ENCODE measurements at places on chromosomes 2 and 18. TPM values are rescaled to one million over a fixed set of nuclear protein-coding genes. Genes with fewer than 3 reads are reported as not detected.
A peak's percentile ranks its signal among the peaks of the same experiment; 100 is the strongest.

Gene CD207
- 5.3 TPM for total RNA-seq

Gene IL18RAP
- 0.89 TPM for total RNA-seq

Gene KCNG2
- 0.49 TPM for total RNA-seq

Gene C2orf80
- not detected for total RNA-seq

DNA sequence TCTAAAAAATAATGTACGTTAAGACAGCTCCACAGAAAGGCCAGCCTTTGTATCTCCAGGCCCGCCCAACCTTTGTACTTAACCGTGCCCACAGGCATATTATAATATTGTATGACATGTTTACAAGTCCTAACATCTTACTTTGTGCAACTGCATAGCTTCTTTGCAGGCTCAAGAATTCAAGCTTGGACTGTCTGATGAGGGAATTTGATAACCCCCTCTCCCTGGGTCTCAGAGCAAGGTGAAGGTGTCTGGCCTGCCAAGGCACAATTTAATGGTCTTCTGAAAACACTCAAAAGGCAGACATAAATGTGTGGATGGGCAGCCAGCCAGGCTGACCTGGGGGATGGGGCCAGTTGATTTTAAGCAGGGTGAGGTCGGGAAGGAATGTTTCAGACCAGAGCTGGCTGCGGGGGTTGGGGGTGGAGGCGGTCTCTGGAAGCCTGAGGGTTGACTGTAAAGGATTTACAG is 732.7 kb upstream of the FANCL start:
- DNase-seq = no peak

DNA sequence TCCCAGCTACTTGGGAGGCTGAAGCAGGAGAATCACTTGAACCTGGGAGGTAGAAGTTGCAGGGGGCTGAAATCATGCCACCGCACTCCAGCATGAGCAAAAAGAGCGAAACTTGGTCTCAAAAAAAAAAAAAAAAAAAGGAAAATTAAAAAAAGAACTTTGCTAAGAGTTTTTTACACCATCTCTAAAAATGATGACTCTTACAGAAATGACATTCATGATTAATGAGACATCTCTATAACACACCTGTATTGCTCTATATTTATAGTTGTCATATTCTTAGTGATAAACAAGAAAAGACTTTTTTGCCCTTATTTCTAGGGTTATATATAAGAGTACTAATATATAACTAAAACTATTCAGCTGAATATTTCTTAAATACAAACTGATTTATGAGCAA is 34.4 kb downstream of the ANKRD44 start:
- DNase-seq = no peak

DNA sequence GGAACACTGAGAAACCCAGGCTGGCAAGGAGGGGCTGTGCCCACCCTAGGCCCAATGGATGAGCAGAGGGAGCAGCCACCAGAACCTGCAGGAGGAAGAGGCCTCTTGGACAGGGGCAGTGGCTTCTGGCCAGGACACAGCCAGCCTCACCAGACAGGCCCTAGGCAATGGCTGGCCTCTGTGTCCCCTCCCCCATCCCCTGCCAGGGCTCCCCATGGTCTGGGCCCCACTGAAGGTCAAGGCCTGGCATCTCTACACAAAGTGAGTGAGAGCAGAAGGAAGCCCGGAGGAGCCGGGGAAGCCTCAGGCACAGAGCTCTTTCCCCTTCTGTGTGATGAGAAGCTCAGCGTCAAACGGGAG is 6.3 kb downstream of the PRLH start:
- DNase-seq = no peak

DNA sequence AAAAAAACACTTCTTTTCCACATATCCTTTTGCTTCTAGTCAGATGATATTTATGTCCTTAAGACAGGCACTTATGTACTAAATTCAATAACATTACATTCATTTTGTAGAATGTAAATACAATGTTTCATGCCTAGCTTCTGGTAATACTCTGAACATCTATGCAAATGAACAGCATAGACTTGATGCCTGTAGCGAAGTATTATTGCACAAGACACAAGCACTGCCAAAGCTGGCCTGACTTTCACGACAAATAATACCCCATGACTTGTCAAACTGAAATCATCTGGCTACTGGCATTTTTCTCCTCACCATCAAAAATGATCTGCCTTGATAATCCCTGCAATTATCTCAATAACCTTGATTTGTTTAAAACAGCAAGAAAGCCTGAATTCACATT is 101.3 kb downstream of the L3MBTL4 start:
- DNase-seq = no peak

DNA sequence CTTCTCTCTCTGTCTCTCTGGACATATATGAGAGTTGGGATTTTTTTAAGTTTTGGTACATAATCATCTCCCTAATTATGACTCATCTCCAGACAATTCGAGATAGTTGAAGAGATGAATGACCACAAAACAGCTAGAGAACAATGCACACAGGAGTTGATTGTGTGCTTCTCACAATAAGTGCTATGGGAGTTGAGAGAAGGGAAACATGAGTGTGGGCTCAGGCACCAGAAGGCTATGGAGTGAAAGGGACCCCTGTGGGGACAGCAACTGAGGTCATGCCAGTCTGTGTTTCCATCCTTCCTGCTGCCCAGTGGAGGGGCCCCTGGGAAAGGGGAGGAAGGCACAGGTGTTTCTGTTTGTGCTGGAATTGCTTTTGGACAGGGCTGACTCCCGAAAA is 6.5 kb upstream of the YWHAQ start:
- no peak for DNase-seq

GRCh38 chr2:26729311-26729710 is 34.8 kb upstream of the SLC35F6 start:
- no peak for DNase-seq

GRCh38 chr2:189412330-189412953 is 28.8 kb upstream of the WDR75 start:
- peak; percentile 85 for DNase-seq

- no peak for DNase-seq
These were observed 1548.4 kb upstream of the TMEFF2 start for GRCh38 chr2:193743089-193743488.

DNA sequence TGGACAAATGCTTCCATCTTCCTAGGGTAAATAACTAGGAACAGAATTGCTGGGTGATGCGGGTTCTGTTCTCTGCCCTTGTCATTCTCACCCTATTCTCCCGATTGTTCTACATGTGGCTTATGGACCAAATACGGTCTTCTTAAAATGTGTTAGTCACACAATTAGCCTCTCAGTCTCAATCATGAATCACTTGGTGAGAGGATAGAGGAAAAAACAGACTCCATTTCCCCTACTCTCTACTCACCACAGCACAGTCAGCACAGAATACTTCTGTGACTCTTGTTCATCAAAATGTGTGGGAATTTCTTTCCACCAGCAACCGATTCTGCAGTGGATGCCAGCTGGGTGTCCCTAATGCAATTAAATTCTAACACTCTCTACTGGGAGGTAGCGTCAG is 125.2 kb downstream of the SH3BP4 start:
- DNase-seq = no peak

DNA sequence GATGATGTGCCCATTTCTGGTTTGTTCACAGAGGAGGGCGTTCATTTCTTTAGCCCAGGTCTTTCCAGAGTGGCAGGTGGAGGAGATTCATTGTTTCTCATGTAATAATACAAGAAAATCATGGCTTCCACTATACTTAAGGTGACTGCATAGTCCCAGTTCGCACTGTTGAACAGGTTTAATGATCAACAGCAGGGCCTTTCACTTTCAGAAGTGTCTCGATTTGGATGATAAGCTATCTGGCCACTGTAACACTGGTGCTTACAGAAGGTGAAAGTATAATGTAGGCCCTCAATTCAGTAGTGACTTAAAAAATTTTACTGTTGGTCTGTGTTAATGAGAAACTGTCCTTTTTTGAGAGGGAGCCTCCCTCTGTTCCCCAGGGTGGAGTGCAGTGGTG is 1.4 kb downstream of the RMC1 start:
- no peak for DNase-seq

DNA sequence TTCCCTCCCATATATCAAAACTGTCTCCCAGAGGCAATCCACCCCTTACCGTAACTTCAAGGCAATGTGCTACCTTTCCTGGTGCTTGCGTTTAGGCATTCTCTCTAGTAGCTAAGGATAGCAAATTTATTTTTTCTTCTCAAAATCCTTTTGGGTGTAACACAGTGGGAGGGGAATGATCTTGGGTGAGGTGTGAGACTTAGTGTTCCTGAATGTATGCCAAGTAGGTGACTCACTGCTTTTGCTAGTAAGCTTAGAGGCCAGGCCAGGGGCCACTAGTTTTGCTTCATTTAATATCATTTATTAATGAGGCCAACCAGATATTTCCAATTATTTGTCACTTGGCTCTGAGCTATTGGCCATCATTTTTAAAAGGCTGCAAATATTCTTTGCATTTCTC is 135.5 kb downstream of the NAPG start:
- no peak for DNase-seq

- no peak for DNase-seq
These were observed 6.8 kb upstream of the PLB1 start for GRCh38 chr2:28488858-28489575.

- no peak for DNase-seq
These were observed 532.1 kb downstream of the SOX11 start for GRCh38 chr2:6224267-6224666.

All from skin of body (tissue), 3 donors.